ENCODE measurements at places on chromosomes 3 and 15. TPM values are rescaled to one million over a fixed set of nuclear protein-coding genes. Genes with fewer than 3 reads are reported as not detected.

Gene CHDH
- total RNA-seq, result 0.89 TPM

DNA sequence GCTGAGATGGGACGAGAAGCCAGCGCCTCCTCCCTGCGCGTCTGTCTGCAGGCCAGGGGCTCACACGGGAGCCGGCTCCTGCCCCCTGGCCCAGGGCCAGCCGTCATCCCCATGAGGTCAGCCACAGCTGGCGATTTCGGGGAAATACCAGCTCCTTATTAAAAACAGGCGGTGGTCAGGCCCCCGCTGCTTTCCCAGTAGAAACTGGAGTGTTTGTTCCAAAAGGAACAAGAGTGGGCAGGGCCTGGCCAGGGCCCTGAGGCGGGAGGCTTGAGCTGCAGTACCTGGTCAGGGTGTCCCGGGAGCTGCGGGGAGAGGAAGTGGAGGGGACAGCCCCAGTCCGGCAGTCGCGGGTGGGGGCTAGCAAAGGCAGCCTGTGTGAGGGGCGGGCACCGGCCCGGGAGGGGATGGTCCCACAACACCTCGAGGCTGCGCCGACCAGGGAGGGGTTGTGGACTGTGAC is 17.8 kb downstream of the MYL3 start:
- peak; percentile 40 for DNase-seq

- DNase-seq, result no peak
Observed at GRCh38 chr3:197504641-197505121, 51.1 kb downstream of the BDH1 start.

Gene CLDN16
- not detected for total RNA-seq

DNA sequence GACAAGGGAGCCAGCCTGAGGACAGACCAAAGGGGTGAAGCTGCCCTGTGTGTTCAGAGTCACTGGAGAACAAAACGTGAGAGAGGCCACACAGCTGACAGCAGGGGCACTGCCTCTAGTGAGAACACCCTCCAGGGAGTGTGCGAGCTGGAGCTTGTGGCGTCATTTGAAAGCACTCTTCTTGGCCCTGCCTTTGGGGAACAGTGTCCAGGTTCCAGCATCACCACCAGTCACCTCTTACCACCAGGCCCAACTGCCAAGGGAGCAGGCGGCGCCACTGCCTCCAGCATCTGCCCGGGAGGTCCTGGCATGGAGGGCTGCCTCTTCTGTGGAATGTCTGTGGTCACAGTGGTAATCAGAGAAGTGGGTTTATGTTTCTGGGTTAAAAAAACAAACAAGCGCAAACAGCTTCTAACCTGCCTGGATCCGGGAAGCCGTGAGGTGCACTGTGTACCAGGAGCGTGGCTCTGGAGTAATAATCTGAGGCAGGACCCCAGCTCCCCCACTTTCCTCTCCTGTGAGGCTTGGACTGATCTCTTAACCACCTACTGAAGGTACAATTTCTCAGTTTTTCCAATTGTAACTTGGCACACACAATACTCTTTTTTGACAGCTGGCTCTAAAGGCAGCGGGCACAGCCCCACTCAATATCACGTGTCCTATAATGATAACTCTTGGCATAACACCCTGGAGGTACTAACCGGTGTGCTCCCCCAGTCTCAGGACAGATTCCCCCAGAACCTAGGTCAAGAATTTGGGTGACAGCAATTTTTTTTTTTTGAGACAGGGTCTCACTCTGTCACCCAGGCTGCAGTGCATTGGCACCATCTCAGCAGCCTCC is 32.2 kb upstream of the CDCP1 start:
- no peak for DNase-seq

DNA sequence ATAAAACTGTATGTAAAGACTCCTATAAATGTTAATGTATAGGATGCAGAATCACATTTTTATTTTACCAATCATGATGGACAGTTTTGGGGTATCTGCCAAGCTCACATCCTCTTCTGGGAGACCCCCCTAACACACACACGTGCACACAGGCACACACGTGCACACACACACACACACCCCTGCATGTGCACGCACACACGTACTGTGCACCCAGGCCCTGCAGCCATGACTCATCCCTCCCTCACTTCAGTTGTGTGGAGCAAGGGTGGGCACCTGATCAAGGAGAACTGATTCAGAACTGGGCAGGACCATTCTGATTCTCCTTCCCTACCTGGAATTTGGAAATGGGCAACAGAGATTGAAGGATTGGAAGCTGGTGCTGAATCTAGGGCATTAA is 16.0 kb upstream of the MINDY4B start:
- DNase-seq, result no peak

Gene GOLGA6D
- not detected for total RNA-seq

DNA sequence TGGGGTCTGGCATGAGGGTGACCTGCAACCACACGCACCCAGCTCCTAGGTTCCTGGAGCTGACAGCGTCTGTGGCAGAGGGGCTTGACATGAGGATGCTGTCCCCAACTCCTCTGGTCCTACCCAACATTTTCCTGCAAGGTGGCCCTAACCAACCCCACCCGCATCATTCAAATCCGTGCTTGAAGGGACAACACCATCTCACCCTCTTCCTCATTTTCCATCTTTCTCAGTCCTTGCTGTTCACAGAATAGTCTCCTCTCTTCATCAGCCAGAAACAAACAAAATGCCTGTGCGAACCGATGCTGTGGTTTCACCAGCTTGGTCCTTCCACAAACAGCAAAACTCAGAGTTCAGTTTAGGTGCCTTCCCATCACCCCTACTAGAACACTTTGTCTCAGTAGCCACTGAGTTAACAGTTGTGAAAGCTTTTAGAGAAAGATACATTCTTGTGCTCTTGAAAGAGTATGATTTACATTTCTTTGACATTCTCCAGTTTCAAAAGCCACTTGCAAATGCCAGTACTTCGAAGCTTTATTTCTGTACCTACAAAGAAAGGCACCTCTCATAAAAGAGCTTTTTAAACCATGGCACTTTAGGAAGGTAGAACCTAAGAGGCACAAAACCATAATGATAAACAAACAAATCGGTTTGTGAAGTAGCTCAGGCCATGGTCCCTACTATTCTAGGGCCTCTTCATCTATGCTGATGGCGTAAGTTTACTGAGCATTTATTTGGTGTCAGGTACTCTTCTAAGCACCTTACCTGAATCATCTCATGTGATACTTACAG is 360.1 kb downstream of the SHQ1 start:
- no peak for DNase-seq

DNA sequence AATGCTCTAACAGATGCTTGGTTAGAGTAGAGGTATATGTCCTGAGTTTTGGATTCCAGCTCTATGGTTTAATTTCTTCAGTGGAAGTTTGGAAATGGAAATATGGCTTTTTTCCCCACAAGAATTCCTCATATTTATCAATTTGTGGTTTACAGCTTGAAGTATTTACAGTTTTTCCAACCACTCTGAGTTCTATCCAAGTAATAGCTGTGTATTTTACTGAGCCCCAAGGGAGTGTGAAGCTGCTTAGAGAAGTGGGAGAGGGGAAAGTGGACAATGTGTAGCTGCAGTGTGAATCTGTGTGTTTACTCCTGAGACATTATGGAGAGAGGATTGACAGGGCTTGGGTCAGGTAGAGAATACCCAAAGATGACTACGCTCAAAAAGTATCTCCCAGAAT is 54.5 kb downstream of the NEK11 start:
- DNase-seq, result no peak

- no peak for DNase-seq
Observed at GRCh38 chr15:68658151-68658550, 79.4 kb downstream of the CORO2B start.

DNA sequence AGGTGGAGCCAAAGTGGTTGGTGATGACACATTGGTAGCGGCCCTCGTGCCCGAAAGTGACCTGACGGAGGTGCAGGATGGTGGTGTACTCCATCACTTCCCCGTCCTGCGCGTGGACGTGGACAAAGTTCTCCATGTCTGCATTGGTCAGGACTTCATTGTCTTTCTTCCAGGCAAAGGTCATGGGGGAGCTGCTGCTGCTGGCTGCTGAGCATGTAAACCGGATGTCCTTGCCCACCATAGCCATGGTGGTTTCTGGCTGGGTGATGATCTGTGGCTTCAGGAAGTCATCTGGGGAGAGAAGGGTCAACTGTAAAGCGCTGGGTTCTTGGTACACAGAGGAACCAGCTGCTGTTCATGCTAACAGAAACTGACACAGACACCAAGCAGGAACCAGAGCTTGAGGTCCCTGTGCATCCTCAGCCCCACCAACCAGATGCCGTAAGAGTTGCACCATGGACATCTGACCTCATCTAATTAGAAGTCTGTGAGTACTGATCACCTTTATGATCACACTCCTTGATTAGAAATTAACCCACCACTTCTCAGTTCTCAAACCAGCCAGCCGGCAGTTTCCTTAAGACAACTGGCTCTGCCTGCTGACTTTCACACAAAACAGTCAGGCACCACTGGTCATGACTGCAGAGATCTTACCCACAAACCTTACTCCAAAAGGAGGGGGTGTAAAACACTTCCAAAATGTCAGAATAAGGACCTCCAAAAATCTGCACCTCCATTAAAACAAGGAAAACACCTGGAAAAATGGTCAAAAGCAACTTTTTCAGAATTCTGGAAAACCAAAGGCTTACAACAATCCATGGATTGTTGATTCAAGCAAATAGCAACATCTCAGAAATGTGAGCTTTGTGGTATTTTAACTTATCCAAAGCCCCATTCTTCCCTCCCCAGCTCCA is 114.6 kb downstream of the LRIG1 start:
- no peak for DNase-seq

Gene MAGEL2
- total RNA-seq, result not detected

Gene GOLGA8S
- total RNA-seq, result not detected

DNA sequence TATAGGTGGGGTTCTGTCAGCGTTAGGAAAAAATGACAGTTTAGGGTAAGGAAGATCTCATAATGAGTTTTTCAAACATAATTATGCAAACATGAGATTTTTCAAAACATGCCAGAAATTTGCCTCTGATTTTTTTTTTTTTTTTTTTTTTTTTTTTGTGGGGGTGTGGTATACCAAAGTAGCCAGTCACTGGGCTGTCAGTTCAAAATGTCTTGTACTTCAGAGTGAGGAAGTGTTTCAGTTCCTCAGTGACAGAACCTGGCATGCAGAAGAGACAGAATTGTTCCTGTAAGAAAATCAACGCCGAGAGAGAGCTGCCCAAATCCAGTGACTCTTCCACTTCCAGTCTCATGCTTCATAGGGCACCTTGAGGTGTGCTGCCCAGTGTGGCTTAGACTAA is 9.7 kb downstream of the NCBP2 start:
- no peak for DNase-seq

DNA sequence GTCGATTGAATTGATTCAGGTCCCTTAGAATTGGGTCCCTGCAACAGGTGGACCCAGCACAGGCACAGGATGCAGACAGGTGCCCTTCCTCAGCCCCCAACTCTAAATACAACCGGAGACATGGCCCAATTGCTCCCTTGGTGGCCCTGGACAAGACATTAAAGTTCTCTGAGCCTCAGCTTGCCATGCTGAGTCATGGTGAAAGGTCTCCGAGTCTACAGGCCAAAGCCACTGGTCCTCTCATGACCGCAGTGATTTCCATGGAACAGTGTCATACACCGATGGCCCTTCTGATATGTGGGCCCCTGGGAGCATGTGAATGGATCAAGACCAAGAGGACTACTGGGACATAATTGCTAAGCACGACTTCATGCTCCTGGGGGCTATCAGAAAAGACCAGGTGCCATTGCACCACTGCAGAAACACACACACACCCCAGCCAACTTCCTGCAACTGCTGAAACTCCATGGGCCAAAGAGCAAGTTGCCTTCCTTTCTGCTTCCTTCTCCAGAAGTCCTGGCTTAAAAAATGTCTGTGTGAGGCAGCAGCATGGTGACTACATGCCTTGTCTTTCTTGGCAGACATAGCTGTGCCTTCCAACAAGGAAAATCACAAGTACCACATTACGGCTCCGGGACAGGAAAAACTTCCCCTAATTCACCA is 38.8 kb downstream of the TBC1D2B start:
- DNase-seq, result no peak

GRCh38 chr3:58657036-58657520 is 9.5 kb downstream of the FAM3D start:
- DNase-seq, result no peak
